ENCODE measurements at places on chromosomes 6 and 20. TPM values are rescaled to one million over a fixed set of nuclear protein-coding genes. Genes with fewer than 3 reads are reported as not detected.

The GABRR2 gene
- total RNA-seq = under 0.01 TPM

The SNTA1 gene
- 15.4 TPM for total RNA-seq

The ULBP2 gene
- total RNA-seq = 7.2 TPM

The GPR31 gene
- total RNA-seq = not detected

The PLCB4 gene
- total RNA-seq = 28.3 TPM

The NEURL2 gene
- total RNA-seq = 0.56 TPM

The LY86 gene
- not detected for total RNA-seq

Data from IMR-90 (cell line).